Pericardium fibroblast (primary cell): ENCODE measurements at places on chromosomes 1 and 21. TPM values are rescaled to one million over a fixed set of nuclear protein-coding genes. Genes with fewer than 3 reads are reported as not detected.

The E2F2 gene
- total RNA-seq: under 0.01 and 0.12 TPM in 2 replicates

The SLFNL1 gene
- 0.17 and 0.58 TPM in 2 replicates for total RNA-seq

The XPR1 gene
- 7.8 and 17.5 TPM in 2 replicates for total RNA-seq

The CFHR1 gene
- 0.12 TPM in 1 of 2 replicates, not detected in the other for total RNA-seq

The CFHR2 gene
- total RNA-seq: not detected in 2 replicates

The UTS2 gene
- total RNA-seq: not detected in 2 replicates

The CA6 gene
- not detected in 2 replicates for total RNA-seq

The CFHR4 gene
- total RNA-seq: not detected in 2 replicates

The HSD11B1 gene
- 31.7 and 49.4 TPM in 2 replicates for total RNA-seq

The LHX8 gene
- total RNA-seq: not detected in 2 replicates

The CTSE gene
- total RNA-seq: not detected in 2 replicates

The DEPDC1 gene
- 0.43 and 4.8 TPM in 2 replicates for total RNA-seq

The MPL gene
- total RNA-seq: not detected in 2 replicates

The NTNG1 gene
- 3.6 and 11.2 TPM in 2 replicates for total RNA-seq

The CACNA1E gene
- not detected in 2 replicates for total RNA-seq

The GPR3 gene
- total RNA-seq: 0.35 and 1.3 TPM in 2 replicates

The SH2D2A gene
- 0.23 TPM in 1 of 2 replicates, not detected in the other for total RNA-seq

The TMEM125 gene
- not detected in 2 replicates for total RNA-seq

The VWA5B1 gene
- total RNA-seq: not detected in 2 replicates
